ENCODE measurements at places on chromosomes 7 and 10.
A peak's percentile ranks its signal among the peaks of the same experiment; 100 is the strongest.

GRCh38 chr7:71272509-71273490 is 140.9 kb downstream of the GALNT17 start:
- no peak for DNase-seq

DNA sequence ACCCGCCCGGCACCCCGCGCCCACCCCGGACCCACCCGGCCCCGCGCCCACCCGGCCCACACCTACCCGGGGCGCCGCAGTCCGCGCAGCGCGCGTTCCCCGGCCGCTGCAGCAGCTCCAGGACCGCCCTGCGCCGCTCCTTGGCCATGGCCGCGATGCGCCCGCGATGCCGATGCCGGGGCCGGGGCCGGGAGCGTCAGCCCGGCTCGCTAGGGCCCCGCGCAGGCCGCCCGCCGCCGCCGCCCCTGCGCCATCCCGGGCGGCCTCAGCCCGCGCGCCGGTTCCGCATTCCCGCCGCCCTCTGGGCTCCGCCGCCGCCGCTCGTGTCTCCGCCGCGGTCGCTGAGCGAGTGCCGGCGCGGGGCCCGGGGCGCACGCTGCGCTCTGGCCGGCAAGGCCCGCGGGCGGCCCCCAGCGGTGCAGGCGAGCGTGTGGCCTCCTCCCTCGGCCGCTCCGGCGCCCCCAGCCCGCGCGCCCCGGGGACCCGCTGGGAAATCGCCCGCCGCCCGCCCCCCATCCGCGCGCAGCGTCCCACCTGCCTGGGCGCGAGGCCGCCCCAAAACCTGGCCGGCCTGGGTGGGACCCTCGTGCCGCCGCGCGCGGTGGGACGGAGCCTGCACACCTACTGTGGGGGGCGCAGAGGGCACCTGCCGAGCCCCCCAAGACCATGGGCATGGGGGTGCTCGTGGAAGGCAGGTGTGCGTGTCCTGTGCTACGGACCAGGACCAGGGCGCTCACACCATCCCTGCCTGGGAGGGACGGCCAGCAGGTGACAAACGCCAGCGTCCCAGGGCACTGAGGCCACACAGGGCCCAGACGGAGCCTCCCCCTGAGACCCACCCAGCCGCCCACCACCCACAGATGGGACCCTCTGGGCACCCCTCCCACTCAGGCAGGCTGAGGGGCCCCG is at the start of gene ADAP1:
TSS of gene ADAP1 (minus strand) at position 351 of the 909 bp plus-strand sequence. CDS start at position 148, 203 bp downstream.
- DNase-seq, result peak; percentile 65

DNA sequence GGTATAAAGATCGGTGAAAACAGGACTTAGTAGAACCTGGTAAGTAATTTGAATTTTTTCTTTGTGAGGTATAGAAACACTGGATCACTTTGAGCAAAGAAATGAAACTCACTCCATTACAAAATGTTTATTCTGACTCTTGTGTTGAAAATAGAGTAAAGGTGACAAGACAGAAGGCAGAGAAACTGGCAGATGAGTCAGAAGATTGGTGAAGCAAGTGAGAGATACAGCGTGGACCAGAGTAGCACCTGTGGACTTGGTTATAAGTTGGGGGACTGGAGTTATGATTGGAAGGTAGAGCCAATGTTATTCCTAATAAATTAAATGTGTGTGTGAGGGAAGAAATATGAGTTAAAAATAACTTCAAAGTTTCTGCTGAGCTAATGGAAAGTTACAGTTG is 620.9 kb downstream of the ZWINT start:
- DNase-seq, result no peak

DNA sequence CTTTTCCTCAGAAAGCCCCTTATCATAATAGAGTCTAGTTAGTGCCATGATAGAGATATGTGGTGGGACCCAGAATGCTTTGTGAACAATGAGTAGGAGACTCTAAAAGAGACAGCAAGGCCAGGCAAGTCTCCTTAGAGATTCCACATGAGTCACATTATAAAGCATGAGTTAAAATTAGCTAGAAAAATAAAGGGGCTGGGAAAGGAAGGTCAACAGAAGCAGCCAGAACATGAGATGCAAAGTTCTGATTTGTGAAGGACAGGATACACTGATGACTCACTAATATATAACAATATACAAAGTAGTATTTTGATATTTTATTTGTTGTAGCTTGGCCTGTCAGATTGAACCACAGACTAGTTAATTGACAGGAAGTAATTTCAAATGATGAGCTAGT is 25.3 kb upstream of the SNX13 start:
- DNase-seq, result no peak

GRCh38 chr7:130303551-130303950 is 10.6 kb downstream of the CPA4 start:
- DNase-seq, result no peak

DNA sequence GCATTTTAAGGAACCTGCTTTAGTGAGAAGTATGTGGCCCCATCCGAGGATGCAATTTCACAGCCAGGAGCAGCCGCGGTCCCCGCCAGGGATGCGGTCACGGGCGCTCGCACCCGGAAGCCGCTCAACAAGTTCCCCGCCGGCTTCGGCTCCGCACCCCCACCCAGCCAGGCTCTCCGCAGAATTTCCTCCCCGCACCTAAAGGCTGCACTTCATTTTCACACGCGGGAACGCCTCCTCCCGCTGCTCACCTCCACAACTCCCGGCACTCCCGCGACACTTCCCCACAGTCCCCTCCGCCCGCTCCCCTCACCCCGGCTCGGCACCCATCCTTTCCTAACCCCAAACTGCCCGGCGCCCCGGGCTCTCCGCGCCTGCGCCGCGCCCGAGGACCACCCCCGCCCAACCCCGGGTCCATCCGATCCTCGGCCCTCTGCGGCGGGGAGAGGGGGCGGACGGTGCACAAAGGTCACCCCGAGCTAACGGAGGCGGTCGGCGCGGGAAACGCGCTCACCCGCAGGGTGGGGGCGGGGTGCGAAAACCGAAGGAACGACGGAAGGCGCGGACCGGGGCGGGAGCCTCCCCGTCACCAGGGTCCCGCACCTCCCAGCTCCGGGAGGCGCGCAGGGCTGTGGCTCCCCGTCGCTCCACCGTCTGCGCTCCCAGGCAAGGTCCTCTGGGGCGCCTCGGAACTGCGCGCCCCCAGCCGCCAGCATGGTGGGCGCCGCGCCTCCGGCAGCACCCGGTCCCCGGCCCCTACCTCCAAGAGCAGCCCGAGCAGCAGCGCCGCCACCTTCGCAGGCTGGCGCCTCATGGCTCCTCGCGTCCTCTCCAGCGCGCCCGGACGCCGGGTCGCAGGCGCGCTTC is 558 bp downstream of the VOPP1 start:
- DNase-seq, result no peak

DNA sequence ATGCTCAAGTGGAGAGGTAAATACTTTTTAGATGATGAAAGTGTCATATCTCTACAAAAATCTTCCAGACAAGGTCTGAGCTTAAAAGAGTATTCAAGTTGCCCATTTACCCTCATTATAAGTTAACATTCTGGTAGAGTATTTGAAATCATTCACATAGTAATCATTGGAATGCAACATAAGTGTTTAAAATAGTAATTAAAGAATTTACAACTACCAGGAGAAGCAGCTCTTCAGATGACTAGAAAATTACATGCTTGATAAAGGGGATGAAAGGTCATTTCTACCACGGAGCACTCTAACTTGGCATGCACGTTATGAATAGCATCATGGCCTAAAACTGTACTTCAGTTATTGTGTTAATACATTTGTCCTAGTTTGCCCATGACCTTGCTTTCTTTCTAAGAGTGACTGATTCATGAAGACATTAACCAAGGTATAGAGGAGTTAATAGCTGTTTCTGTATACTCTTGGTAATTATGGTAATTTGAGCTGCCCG is 120.0 kb downstream of the SEMA3E start:
- DNase-seq, result no peak

DNA sequence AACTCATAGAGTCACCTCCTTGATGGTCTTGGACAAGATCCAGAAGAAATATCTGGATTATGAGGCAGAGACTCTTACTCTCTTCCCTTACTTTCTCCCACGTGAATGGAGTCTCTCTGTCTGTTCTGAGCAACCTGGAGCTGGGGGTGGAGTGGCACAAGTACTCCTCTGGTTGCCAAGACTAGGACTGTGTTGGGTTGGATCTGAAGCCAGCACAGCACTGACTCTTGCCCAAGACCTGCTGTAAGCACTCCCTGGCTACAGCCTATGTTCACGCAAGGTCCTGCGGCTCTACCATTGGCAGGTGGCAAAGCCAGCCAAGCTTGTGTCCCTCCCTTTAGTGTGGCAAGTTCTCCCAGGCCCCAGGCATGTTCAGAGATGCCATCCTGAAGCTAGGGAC is 488.2 kb upstream of the NRG3 start:
- no peak for DNase-seq

DNA sequence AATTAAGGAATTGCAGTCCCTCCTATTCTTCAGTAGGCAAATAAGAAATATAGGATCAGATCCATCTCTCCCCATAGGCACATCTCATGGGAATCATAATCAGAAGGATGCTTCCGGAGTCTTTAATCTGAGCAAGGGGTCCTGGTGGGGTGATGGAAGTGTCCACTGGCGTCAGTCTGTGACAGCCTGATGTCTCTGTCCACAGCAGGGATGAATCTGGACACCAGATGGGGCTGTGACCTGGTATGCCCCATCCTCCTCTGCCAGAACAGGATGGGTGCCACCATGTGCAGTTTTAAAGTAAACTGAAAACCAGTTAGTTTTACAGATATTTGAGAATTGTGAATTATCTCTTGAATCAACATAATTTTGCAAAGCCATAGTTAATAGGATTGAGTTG is 148.7 kb downstream of the C1GALT1 start:
- no peak for DNase-seq

DNA sequence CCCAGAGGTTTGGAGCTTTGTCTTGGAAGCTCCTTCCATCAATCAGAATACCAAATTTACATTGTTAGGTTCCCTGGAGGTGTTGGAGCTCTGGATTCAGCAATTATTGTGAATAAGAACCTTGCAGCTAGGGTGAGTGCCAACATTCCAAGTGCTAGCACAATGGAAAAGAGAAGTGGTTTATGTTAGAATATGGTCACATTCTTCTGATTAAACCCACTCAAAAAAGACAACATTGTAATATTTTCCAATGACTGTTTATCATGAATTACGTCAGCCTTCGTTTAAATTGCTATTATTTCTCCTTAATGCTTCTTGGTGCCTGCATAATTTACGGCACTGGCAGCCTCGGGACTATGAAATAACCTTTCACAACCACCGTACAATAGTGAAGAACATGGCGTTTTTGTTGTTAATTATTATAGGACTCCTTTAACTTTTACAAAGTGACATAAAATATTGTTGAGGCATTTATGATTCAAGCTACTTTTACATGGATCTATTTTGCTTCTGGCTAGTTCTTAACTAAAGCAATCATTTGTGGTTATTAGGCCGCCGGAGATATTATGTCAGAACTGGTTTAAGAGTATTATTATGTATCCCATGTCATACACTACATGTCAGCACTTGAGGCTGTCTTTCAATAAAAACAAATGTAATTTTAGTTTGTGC is 117.7 kb downstream of the ARID5B start:
- no peak for DNase-seq

GRCh38 chr7:136874393-136875032 is 6.1 kb downstream of the CHRM2 start:
- DNase-seq, result no peak

GRCh38 chr7:17661982-17662585 is 278.2 kb downstream of the SNX13 start:
- no peak for DNase-seq

GRCh38 chr7:16891338-16891737 is 9.6 kb upstream of the AGR3 start:
- peak; percentile 8 for DNase-seq

DNA sequence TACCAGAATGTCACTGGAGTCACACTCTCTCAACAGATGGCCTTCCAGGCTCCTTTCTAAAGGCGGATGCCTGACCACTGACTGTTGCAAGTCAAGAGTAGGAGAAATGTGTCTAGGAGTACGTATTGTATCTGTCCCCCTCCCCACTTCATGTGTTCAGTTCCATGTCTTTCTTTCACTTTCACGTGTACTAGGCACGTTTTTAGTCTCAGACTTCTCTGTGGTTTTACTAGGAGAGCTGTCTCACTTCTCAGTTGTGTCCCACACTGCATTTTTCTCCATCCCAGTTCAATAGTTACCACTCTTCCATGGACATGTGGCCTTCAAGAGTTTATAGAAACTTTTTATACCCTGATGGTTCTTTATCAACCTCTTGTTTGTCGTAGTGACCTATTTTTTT is 893.0 kb downstream of the NRG3 start:
- no peak for DNase-seq

DNA sequence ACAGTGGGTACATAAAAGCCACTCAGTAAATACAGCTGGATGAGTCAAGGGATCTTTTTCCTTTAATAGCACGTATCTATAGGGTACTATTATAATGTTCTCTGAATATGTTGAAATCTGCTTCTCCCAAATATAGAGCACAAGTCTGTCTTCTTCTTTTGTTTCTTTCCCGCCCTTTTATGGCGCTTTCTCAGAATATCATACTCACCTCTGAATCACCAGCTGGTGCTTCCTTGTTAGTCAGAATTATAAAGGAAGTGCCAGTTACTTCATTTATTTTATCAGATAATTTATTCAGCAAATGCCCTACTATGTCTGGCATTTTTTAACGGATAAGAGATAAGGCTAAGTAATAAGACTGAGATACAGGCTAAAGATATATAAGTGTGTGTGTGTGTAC is 772.9 kb downstream of the SORCS3 start:
- DNase-seq, result no peak

Data from stimulated activated CD4-positive, alpha-beta T cell treated with anti-CD3 and anti-CD28 coated beads, Interleukin-1b, Interleukin-23, amount 100 ng/mL, for 4 hours (primary cell).